ENCODE measurements at places on chromosomes 7 and 10.

DNA sequence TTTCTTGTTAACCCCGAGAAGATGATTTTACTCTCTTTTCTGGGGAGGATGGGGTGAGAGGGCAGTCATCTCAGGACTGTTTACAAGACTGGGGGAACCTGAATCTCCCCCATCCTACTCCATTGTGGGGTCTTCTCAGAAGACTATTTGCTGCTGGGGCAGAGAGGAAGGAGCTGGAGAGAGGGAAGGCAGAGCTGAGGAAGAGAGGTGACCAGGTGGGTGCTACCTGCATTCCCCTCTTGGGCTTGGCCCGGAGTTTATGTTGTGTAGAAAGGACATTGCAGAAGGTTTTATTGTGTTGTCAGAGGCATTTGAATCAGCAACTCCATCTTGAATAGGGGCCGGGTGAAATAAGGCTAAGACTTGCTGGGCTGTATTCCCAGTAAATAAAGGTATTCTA, 247.1 kb upstream of the GALNT17 start:
- DNase-seq, result no peak

- DNase-seq, result peak; percentile 12
Measured at GRCh38 chr7:95545007-95545615, 51.2 kb downstream of the PDK4 start.

DNA sequence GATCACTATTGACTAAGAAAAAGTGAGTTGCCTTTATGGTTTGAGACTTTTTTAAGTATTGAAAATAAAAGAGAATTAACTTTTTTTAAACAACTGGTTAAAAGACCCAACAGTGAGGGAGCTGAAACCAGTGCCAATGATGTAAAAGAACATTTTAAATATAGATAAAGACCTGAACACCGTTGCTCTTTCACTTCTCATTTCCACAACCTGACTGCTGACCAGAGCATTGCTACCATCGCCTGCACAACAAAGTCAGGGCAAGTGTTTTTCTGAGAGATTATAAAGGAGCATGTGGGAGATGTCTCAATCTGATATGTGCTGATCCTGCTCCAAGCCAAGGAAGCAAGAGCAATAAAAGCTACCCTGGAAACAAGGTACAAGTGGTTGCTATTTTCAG, 34.7 kb downstream of the IMMP2L start:
- DNase-seq, result no peak

GRCh38 chr10:95569368-95569767, 8.2 kb upstream of the SORBS1 start:
- no peak for DNase-seq

- no peak for DNase-seq
Measured at GRCh38 chr7:66257481-66257880, 52.3 kb downstream of the TPST1 start.

GRCh38 chr7:44580945-44581878, 819 bp downstream of the TMED4 start:
- peak; percentile 13 for DNase-seq

DNA sequence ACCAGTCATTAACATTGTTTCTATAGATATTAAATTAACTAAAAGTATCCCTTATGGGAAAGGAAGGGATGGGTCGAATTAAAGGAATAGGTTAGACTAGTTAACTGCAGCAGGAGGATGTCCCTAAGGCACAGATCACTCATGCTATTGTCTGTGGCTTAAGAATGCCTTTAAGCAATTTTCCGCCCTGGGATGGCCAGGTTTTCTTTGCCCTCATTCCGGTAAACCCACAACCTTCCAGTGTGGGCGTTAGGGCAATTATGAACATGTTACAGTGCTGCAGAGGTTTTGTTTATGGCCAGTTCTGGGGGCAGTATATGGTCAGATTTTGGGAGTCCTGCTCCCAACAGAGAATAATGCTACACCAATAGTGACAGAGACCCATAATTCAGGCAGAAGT, 139.3 kb upstream of the CDK13 start:
- no peak for DNase-seq

DNA sequence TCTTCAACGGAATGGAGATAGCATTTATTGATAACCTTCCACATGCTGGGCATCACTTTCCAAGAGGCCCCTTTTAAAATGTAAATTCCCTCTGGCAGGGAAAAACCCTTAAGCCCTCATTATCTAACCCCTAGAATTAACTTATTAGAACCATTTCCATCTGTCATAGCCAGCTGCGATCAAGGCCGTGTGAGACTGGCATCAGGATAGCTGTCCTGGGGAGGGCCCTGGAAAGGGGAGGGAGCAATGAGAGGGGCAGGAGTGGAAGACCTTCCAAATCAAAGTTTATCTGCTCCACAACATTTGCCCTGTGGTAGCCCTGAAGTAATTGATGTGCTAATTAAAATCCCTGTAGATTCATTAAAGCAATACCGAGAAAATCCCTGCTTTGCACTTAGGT, 45.0 kb upstream of the JAZF1 start:
- no peak for DNase-seq

- peak; percentile 77 for DNase-seq
Measured at GRCh38 chr7:115549910-115550309, 480.7 kb downstream of the TFEC start.

DNA sequence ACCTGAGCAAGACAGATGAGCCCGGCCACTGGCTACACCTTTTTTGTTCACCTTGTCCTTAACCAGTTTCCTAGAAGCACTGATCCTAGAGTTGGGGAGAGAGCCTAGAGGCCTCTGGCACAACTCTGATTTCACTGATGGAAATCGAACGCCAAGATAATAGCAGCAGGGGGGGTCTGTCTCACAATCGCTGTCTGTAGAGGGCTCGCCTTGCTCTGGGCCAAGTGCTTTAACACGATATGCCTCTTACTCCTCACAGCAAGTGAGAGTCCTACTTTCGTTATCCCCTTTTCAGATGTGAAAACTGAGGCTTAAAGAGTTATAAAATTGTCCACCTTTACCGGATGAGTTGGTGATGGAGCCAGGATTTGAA, 472 bp downstream of the RASSF4 start:
- DNase-seq, result peak; percentile 60

DNA sequence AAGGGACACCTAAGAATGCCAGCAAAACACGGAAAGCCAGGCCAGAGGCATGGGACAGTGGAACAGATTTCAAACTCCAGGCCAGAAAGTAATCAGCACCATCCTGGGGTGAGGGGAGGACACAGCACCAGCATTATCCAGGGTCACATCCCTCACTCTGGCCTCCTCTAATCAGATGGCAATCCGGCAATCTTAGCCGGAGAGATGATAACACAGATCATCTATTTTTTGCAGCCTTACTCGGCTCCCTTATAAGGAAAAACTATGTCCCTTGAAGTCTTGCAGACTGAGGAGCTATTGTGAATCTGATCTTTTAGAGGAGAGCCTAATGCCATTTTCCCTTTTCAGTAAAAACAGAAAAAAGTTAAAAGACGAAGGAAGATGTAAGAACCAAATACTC, 16.5 kb downstream of the TRIL start:
- DNase-seq, result no peak

DNA sequence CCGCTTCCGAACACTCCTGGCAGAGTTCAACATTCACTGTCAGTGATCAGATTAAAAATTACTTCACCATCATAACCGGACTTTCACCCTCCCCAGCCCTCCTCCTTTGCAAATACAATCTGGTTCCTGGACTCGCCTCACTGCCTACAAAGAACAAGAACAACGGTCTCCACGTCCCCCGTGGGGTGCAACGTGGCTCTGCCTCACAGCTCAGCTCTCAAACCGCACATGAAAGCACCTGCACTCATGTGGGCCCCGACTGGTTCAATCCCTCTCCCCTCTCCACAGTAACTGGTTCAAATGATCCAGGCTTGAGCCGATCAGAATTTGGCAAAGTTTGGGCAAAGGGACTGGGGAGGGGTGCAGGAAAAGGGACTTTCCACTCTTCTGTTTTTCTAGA, 21.0 kb downstream of the ASB13 start:
- DNase-seq, result no peak

DNA sequence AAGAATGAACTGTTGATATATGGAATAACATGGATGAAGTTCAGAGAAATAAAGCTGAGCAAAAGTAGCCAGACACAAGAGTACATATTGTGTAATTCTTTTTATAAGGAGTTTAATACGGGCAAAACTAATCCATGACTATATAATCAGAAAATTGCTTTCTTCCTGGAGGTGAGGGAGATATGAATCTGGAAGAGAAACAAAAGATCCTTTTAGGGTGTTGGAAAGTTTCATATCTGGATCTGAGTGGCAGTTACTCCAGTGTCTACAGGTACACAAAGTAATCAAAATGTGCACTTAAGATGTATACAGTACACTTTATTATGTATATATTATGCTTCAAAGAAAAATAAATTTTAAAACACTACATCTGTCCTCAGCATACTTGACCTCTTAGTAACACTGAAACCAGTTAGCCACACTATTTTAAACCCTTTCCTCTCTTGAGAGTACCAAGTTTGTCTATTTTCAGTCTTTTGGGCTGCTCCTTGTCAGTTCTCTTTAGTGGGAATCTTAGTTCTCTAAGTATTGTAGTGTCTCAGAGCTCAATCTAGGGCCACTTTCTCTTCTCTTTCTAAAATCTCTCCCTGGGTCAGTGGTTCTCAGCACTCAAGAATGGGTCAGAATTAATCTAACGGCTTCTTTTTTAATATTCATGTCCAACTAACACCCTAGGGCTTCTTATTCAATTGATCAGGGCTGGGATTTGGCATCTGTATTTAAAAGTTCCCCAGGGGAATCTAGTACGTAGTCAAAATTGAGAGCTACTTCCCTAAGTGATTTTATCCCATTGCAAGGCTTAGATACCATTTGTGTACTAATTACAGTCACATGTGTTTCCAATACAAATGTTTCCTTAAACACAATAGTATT, 4.3 kb upstream of the LIPF start:
- no peak for DNase-seq

GRCh38 chr7:767941-768731, 41.1 kb upstream of the PRKAR1B start:
- DNase-seq, result peak; percentile 97

DNA sequence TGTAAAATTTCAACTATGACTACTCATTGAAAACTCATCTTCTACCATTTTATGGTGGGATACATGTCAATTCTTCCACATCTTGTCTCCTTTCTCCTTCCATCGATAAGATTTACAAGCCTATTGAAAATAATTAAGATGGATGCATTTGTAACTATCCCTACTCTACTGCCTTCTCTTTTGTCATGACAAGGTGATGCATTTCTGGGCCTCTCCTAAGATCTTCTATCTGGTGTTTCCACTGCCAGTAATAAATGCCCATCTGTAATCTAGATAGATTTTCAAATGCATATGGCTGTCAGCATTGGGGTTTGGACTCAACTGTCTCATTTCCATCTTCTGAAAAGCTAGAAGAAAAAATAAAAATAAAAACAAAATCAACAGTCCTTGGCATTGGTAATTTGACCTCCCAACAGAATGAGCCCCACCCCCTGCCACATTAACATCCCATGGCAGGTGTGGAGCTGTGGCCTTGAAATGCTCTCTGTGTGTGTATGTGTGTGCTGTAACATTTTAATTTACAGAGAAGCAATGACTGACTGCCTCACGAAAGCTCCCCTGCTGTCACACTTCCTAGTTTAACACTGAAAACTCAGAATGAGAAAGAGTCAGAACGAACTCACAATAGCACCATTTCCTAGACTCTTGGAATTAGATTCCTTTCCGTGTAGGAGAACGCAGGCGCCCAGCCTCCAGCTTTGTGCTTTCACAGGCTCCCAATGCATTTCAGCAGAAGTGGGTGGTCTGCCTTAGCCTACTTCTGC, 74.2 kb downstream of the RHOBTB1 start:
- DNase-seq, result no peak

DNA sequence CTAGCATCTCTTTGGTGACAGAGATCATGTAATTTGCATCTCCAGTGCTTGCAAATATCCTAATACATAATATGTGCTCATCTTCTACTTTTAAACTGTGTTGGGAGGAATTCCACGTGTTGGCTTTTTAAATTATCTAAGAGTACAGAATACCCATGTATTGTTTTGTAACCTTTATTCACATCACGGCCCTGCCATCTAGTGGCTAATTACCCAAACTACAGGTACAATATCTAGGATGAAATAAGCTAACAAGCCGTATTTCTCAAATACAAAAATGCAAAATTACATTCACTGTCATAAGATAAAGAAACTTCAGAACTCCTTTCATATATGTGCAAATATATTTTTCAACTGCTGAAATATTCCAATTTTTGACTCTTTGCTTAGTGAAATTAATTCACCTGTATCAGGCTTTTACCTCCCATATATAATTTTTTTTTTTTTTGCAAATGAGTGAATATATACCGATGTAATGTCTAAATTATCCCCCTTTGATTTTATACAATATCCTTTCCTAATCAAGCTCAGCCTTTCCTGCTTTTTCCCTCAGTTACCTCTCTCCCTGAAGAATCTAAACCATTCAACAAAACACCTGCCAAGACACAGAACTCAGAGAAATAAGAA, 30.3 kb upstream of the LSM8 start:
- peak; percentile 33 for DNase-seq

GRCh38 chr10:76736815-76737618, 900.6 kb downstream of the KCNMA1 start:
- no peak for DNase-seq

DNA sequence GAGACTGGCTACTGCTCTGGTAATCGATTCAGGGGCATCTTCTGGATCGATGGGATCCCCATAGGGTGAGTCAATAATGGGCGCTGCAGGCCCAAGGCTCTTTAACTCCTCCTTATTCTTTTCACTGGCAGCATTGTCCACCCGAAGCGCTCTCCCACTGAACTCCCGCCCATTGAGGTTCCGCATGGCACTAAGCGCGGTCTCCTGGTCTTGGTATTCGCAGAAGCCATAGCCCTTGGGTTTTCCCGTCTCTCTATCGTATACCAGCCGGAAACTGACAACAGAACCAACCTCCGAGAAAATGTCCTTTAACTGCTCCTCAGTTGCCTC, 285 bp downstream of the CSTF2T start:
- no peak for DNase-seq

- no peak for DNase-seq
Measured at GRCh38 chr7:101436857-101437576, 74.3 kb downstream of the COL26A1 start.

DNA sequence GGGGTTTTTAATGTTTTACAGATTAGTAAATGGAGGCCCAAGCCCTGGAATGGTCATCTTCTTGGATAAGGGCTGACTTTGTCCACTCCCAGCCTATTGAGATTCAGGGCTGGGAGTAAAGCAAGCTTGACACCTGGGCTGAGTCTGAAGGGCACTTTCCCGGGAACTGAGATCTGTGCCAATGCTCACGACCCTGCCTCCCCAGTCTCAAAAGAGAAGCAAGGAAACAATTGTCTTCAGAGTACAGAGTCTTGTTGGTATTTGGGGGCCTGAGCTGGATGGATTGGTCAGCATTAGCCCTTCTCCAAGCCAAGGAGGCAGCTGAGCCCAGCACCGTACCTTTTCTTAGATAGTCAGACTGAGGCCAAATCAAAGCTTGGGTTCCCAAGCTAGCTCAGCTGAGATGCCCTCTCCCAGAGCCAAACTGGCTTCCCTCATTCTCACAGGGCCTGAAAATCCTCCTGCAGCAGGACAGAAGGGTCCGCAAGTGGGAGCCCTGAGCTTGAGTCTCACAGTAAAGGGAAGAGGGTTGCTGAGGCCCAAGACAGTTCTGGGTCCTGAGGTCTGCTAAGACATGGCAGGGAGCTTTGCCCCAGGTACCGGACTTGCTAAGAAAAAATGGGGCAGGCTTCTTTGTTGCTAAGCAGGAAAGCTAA, 3.7 kb downstream of the DDIT4 start:
- no peak for DNase-seq

GRCh38 chr10:133327651-133328357, 8.9 kb downstream of the CALY start:
- DNase-seq, result peak; percentile 21

GRCh38 chr7:24864214-24864817, 107.1 kb upstream of the GSDME start:
- no peak for DNase-seq

- DNase-seq, result peak; percentile 23
Measured at GRCh38 chr7:122770686-122771335, 68.1 kb upstream of the RNF148 start.

- DNase-seq, result no peak
Measured at GRCh38 chr7:11430841-11431240, 401.2 kb downstream of the THSD7A start.
